ENCODE measurements at places on chromosomes 2 and 18. TPM values are rescaled to one million over a fixed set of nuclear protein-coding genes. Genes with fewer than 3 reads are reported as not detected.

DNA sequence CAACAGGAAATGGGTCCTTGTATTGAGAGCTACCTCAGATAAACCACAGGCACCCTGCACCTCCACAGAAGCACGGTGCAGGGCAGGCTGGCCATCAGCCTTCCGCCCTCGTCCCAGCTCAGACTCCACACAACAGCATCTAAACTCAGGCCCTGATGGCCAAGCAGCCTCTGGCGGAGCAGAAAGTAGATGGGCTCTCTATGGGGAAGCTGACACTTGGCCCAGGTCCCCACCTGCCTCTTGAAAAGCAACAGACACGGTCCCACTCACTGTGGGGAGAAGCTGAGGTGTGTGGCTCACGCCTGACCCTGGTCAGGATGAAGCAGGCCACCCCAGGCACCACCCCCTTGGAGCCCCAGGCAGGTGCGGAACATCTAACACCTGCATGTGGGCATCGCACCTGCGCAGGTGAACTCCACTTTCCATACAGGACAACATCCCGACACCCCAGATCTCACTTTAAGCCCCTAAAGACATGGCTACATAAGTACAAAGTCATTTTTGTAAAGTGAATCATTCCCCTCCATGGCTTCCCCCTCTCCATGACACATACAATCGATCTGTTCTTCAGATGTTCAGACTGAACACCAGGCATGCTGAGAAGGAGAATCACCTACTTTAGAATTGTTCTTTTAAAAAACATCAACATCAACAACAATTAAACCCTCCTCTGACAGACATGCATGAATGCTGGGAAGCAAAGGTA, 208.4 kb downstream of the ZBTB7C start:
- no peak for DNase-seq

- DNase-seq = no peak
Measured at GRCh38 chr2:240387325-240387668, 48.2 kb upstream of the GPC1 start.

TTC21B gene
- total RNA-seq = 34.5 TPM

DNA sequence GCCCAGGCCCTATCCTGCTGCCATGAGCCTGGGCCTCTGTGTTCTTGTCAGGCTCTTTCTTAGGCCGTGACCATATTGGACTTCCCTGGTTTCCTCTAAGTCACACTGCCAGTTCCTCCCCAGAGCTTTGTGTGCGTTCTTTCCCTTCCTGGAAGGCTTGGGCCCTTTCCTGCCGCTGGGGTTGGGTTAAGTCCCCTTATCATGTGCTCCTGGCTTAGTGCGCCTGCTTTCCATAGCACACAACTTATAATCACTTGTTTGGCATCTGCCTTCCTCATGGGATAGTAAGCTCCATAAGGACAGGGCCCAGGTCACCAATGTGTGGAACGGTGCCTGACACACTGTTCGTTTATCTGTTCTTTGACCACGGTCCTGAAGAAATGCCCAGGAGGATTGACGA, 31.3 kb downstream of the NIFK start:
- DNase-seq = no peak

DNA sequence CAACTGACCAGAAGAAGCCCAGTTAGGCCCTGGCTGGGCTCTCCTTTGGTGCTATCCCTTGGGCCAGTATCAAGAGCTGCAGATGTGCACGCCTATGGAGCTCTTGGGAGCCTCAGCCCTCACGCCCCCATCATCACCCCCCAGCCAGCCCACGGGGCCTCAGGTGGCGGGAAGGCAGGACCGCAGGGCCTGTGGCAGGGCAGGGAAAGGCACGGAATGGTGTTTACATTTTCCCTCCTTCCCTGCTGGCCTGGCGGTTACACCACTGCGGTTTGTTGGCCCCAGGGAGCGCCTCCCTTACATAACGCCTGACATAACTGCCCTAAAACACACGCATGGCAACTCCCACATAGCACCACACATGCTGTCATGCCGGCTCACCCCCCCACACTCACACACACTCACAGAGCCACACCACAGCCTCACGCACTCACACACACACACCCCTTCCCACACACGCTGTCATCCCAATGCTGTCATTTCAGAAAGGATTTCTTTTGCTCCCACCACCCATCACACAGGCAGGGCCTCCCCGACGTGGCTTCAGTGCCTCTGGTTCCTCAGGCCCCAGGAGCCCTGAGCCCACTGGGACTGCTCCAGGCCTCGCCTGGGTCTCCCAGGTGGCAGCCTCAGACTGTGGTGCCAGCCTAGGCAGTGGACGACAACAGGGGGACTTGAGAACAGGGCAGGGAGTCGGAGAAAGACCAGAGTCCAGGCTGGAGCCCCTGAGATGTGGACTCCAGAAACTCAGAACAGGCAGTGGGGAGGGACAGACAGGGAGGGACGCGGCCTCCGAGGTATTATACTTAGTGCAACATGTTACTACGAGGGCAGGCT, 15.7 kb downstream of the ZFP36L2 start:
- peak; percentile 93 for DNase-seq

POTEJ gene
- total RNA-seq = not detected

- peak; percentile 85 for DNase-seq
Measured at GRCh38 chr2:96533292-96534073, 3.1 kb upstream of the ARID5A start.

PXDN gene
- 372 TPM for total RNA-seq

- peak; percentile 68 for DNase-seq
Measured at GRCh38 chr2:160510617-160511016, 17.0 kb upstream of the RBMS1 start.

DNA sequence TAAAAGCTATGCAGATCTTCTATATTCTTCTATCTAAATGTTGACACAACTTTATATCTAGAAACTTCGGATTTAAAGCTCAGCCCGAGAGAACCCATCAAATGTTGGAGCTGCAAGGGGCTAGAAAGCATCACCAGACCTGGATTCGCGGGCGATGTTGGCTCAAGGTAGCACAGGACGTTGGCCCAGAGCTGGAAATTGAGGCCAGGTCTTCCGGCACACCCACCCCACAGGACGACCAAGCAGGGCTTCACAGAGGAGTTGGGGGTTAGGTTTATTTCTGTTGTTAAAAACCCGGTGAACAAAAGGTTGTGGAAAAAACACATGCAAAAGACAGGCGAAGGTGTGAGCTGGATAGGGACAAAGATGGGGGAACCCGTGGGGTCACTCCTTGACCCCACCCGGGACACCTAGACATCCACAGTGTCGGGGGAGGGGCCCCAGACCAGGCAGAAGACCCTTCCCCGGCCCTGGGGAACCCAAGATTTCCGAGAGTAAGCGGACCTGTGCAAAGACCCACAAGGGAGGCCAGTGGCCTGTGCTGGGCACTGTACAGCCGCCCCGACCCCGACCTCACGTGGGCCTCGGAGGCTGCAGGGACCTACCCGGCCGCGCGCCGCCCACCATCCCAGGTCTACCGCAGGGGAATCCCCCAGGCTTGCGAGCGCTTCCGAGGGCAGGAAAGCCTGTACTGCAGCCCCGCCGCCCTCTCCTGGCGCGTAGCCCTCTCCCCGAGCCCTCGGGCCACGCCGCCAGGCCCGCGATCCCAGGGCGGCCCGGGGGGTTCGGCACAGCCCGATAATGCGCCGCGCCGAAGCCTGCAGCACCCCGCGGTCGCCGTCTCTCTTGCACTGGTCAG, 1.8 kb upstream of the AGBL5 start:
- no peak for DNase-seq

CCDC178 gene
- 0.43 TPM for total RNA-seq

DNA sequence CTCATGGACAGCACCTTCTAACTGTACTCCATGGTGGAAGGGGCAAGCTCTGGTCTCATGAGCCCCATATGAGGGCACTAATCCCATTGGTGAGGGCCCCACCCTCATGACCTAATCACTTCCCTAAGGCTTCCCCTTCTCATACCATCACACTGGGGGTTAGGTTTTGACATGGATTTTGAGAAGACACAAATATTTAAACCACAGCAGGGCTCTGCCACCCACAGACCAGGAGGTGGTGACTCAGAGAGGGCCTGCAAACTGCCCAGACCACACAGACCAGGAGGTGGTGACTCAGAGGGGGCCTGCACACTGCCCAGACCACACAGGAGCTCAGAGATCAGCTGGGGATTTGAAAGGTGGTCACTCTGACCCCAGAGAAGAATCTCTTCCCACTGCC, 222.0 kb downstream of the KLHL29 start:
- peak; percentile 10 for DNase-seq

GRCh38 chr2:211351987-211352386, 795.6 kb downstream of the CPS1 start:
- DNase-seq = no peak

DNA sequence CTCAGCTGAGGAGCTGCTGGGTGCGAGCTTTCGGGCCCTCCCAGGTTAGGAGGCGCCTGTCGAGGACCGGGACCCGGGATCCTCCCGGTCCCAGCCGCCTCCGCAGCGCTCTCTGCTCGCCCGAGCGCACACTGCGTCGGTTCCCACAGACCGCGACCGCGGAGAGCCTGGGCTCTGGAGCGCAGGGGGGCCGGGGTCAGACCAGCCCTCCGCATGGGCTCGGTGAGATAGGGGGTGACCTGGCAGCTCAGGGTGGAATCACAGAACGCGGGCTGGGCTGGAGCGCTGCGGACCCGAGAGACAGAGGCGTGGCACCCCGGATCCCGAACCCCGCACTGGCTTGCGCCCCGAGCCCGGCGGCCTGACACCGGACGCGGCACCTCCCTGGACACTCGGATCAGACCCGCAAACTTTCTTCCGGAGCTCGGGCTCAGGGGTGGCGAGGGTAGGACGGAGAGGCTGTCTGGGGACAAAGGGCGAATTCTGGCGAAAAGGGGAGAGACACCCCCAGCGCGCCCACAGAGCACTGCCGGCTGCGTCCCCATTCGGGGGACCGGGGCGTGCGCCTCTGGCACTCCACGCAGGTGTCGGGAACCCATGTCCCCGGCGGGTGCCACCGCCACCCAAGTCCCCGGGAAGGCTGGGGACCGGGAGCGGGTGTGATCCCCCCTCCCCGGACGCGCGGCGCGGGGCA, 612 bp downstream of the DIPK1C start:
- DNase-seq = no peak

GRCh38 chr18:25661831-25662230, 309.9 kb upstream of the ZNF521 start:
- peak; percentile 61 for DNase-seq

DNA sequence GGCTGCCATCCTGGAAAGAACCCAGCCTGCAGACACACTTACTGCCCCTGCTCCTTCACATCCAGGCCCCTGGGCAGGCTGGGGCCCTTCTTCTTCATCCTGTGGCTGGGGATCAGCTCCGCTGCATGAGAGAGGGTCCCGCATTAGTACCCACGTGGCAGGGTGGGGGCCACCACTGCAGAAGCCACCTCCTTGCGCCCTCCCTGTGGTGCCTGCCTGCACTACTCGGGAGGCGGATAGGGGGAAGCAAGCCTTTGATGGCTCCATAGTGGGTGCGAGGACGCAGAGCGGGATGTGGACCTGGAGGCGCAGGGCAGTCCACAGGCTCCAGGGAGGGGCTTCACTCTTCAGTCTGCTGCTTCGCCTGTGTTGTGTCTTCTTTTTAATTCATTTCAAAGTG, 46.7 kb downstream of the GPC1 start:
- no peak for DNase-seq

DNA sequence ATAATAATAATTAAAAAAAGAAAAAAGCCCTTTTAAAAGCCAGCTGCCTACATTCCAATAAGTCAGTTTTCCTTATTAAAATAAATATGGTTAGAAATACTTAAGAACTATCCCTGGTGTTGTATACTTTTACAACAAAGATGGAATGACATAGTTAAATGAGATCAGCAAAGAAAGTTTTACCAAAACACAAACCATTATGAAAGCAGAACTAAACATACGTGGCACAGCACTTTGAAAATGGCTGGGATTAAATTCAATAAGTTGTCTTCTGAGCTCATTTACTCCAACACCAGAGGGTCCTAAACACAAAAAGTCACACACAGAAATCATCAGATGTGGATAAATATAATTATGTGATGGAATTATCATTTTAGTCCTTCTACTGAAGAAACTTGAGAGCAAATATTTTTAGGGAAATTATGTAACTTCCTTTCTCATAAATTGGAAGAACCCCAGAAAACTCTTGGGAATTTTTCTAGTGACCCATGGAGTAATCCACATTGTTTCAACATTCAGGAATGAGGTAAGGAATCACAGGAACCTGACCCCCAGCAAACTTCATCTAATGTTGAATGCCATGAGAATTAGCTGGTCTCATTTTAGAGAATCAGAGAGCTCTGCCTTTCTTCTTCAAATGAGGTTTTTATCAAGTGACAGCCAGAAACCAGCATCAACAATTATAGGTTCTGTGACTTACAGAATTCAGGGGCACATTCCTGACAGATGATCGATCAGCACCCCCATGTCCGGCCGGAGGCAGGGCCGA, 11.5 kb upstream of the TMEM237 start:
- DNase-seq = peak; percentile 67

- peak; percentile 92 for DNase-seq
Measured at GRCh38 chr2:54634564-54635511, 88.6 kb upstream of the EML6 start.

IKZF2 gene
- 4.2 TPM for total RNA-seq

GRCh38 chr2:144358374-144358964, 161.4 kb downstream of the ZEB2 start:
- DNase-seq = no peak

MLPH gene
- total RNA-seq = 40.6 TPM

GRCh38 chr18:24995056-24995455, 356.9 kb downstream of the ZNF521 start:
- no peak for DNase-seq

DNA sequence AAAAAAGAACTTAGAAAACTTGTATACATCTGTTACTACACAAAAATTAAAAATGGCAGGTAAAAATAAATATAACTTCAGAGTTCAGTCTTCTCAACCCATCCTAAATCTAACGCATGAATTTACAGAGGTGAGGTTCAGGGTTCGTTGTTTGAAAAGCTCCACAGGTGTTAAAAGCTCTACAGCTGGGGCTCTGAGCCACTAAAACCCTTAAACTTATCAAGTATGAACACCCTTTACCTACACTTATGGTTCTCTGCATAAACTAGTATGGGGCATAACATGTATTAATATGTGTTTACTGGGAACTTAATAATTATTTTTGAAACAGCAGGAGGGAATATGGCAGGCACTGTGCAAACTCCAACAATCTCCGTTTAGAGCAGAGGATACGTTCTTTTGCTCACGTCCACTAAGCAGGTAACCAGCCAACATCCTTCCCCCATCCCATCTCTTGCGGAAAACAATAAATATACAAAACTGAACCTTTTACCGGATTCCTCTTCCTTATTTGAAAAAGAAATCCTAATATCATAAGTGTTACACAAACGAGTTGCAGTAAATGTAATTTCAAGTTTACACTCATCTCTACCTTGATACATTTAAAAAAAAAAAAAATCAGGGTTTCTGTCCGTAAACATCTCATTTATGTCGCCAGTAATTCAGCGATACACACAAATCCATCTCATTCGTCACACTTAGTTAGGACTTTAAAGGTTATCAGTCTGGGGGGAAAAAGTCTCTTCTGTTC, 1.3 kb downstream of the PIAS2 start:
- DNase-seq = no peak

Measured in fibroblast of villous mesenchyme (primary cell).